ENCODE measurements at places on chromosomes 6 and 20. TPM values are rescaled to one million over a fixed set of nuclear protein-coding genes. Genes with fewer than 3 reads are reported as not detected.

DNA sequence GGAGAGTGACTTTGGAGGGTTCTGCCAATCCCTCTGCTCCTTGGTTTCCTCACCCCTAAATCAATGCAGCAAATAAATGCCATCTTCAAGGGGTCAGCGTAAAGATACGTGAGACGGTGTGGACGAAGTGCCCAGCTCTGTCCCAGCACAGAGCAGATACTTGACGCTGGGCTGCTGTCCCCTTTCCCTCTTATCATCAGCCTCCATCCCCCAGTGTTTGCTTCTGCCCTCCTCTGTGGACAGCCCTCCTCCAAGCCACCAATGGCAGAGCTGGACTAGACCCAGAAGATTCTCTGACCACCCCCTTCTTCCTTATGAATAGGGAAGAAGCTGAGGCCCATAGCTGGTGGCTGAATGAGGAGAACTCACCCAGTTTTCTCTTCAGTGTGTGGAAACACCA is 17.7 kb upstream of the PI16 start:
- peaks cover 3% of the 10 kb centered on the region for H3K27me3 ChIP-seq
- no peaks in the 10 kb centered on the region for H3K4me1 ChIP-seq
- H3K4me3 ChIP-seq = no peak overlapping the region

- peak; percentile 84 for DNase-seq
- no peak overlapping the region for H3K4me3 ChIP-seq
- no peaks in the 10 kb centered on the region for H3K36me3 ChIP-seq
- H3K27ac ChIP-seq = no peak overlapping the region
- H3K27me3 ChIP-seq = peaks cover 17% of the 10 kb centered on the region
- H3K4me1 ChIP-seq = peaks cover 15% of the 10 kb centered on the region
Measured at GRCh38 chr6:16964553-16965499, 137.0 kb upstream of the STMND1 start.

DNA sequence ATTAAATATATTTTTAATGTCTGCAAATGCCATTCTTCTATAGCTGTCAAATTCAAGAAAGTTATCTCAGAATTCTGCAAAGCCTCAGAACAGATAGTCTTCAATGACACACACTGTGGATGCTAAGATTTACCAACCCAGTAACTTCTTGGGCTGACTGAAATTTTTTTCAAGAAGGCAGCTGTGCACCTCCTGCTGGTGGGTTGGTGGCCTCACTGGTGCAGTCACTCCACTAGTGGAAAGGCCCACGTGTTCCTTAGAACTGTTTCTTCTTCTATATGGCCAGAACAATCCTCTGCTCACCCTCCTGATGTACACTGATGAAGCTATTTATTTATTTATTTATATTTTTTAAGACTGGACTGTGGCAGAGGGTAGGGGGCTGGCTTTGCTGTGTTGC is 28.1 kb upstream of the MTCL3 start:
- no peak overlapping the region for H3K27ac ChIP-seq
- no peak overlapping the region for H3K4me3 ChIP-seq
- peak; percentile 54 for DNase-seq

DNA sequence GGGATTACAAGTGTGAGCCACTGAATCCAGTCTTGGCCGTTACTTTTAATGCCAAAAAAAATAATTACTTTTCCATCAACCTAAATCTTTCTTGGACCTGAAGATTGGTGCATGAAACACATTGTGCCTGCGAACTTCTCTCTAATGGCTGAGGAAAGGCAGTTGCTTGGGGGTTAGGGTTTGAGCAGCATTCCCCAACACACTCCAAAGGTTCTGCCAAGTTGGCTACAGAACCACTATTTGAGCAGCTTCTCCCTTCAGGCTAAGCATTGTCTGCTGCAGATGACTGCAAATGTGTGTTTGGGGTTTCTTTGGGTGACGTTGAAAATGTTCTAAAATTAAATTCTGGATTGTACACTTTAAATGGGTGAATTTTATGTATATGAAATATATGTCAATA is 6.3 kb upstream of the LBP start:
- H3K4me3 ChIP-seq = no peak overlapping the region
- peaks cover 17% of the 10 kb centered on the region for H3K27me3 ChIP-seq
- H3K27ac ChIP-seq = no peak overlapping the region
- H3K4me1 ChIP-seq = no peaks in the 10 kb centered on the region
- no peak for DNase-seq

GRCh38 chr6:116615937-116616736 is at the start of gene RSPH4A:
Gene RSPH4A (plus strand): TSS chr6:116616479. CDS start chr6:116616624, 145 bp downstream.
- H3K36me3 ChIP-seq = no peaks in the 10 kb centered on the region
- peaks cover 15% of the 10 kb centered on the region for H3K4me1 ChIP-seq
- peak within 1 kb of the TSS; percentile 78 for H3K4me3 ChIP-seq
- H3K27me3 ChIP-seq = peaks cover 7% of the 10 kb centered on the region
- peak within 1 kb of the TSS; percentile 22 for H3K27ac ChIP-seq
- peak; percentile 85 for DNase-seq

DNA sequence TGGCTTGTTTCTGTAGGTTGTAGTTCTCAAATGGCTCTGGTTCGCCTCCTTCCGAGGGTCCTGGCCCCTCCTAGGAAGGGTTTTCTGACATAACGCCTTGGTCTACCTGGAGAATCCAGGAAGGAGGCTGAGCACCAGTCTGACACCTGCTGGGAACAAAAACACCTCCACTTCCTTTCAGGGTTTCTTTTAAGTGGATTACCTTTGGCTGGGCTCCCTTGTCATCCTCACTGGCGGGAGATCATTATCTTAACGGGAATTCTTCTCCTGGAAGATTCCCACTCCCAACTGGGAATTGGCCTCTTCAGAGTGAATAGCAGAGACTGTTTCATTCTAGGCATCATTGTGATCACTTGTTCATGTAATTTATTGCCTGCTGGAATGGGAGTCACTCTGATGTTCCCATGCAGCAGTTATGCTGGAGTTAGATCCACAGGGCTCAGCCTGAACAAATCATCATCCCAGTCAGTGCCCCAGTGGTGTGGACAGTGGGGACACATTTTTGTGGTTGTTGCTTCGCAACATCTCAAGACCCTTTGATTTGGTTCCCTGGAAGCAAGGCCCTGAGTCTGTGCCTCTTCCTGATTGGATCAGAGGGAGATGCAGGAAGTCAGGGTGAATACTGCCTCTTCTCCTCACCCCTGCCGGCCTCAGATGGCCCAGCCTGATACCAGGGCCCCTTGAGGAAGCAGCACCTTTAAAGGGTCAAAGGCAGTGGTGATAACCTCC is 49.1 kb downstream of the LYRM2 start:
- no peak overlapping the region for H3K4me3 ChIP-seq
- no peak for DNase-seq
- H3K4me1 ChIP-seq = no peaks in the 10 kb centered on the region

GRCh38 chr20:32999603-33000250 is 4.5 kb downstream of the SUN5 start:
- H3K27me3 ChIP-seq = no peaks in the 10 kb centered on the region
- peaks cover 3% of the 10 kb centered on the region for H3K36me3 ChIP-seq
- H3K4me1 ChIP-seq = peaks cover 23% of the 10 kb centered on the region
- DNase-seq = no peak
- H3K27ac ChIP-seq = no peak overlapping the region

PBOV1 gene
- not detected for total RNA-seq

PXDC1 gene
- total RNA-seq = 1.6 TPM

DNA sequence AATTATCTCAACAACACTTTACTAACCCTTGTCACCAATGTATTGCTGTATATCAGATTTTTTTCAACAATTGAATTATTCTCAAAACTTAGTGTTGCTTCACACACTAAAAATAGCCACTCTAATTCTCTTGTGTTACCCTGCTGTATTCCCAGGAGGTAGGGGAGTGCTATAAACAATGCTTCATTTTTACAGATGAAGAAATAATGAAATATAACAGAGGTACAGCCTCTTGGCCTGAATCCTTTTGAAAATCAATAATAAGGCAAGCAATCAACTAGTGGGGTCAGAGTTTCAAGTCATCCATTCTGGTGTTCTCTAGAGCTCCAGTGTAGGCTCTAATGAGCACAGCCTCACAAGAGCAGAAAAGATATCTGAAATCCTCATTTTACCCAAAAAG is 10.9 kb downstream of the HIVEP2 start:
- H3K36me3 ChIP-seq = peaks cover 47% of the 10 kb centered on the region
- H3K27me3 ChIP-seq = no peaks in the 10 kb centered on the region
- H3K4me3 ChIP-seq = no peak overlapping the region
- H3K27ac ChIP-seq = peak overlapping the region; percentile 86
- H3K4me1 ChIP-seq = peaks cover 90% of the 10 kb centered on the region

- peaks cover 14% of the 10 kb centered on the region for H3K27me3 ChIP-seq
- H3K27ac ChIP-seq = no peak overlapping the region
- no peaks in the 10 kb centered on the region for H3K4me1 ChIP-seq
- no peak for DNase-seq
- H3K4me3 ChIP-seq = no peak overlapping the region
- H3K36me3 ChIP-seq = no peaks in the 10 kb centered on the region
Measured at GRCh38 chr6:75396005-75396800, 97.4 kb downstream of the FILIP1 start.

DNA sequence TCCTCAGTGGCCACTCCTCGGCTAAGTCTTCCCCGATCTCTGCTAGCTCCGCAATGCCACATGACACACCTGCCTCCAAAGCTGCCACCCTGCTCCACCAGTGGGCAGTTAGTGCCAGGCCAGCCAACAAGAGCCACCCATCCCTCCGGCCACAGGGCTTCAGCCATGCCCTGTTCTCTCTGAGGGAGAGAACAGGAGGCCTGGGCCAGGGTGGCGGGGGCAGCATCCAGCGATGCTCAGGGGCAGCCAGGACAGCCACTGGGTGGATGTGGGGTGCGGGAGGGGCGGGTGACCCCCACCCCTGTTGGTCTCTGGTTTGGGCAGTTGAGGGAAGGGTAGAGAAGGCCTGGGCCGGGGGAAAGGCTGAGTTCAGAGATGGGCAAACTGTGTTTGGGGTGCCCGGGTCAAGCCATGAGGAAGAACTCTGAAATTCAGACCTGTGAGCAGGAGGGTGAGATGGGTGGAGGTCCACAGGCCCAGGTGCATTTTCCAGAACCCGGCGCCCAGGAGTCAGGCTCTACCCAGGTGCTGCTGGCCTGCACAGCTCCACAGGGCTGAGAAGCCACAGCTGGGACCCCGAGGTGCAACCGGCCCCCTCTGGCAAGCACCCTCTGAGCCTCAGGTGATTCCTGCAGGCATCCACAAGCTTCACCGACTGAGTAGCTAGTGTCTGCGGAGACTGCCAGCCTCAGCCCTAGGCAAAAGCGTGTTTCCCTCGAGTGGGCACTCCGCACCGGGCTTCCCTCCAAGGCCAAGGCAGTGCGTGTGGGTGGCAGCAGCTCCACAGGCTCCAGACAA is 91.1 kb downstream of the SULF2 start:
- peaks cover 11% of the 10 kb centered on the region for H3K4me1 ChIP-seq
- no peaks in the 10 kb centered on the region for H3K36me3 ChIP-seq
- no peak overlapping the region for H3K4me3 ChIP-seq
- no peak overlapping the region for H3K27ac ChIP-seq
- DNase-seq = no peak

DNA sequence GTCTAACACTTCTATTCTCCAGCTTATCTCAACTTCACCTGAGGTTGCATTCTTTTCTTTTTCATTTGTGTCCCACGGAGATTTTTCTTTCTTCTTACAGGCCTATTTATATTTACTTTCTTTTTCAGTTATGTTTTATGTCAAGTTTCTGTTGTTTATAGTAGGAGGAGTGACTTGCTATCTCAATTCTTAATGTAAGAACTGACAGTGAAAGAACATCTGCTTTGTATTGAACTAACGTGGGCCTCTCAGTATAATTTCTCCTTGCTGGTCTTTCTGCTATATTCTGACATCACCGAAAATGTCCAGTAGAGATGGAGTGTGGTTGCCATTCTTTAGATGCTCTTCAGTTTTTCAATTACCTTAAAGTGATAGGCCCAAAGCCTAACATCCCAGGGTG is 521.7 kb downstream of the EPM2A start:
- H3K27me3 ChIP-seq = no peaks in the 10 kb centered on the region
- H3K36me3 ChIP-seq = no peaks in the 10 kb centered on the region
- no peak overlapping the region for H3K4me3 ChIP-seq

ANKRD66 gene
- not detected for total RNA-seq

- no peaks in the 10 kb centered on the region for H3K27me3 ChIP-seq
- H3K4me3 ChIP-seq = no peak overlapping the region
- DNase-seq = no peak
- no peak overlapping the region for H3K27ac ChIP-seq
- H3K4me1 ChIP-seq = no peaks in the 10 kb centered on the region
- no peaks in the 10 kb centered on the region for H3K36me3 ChIP-seq
Measured at GRCh38 chr20:24665741-24666191, 196.3 kb downstream of the SYNDIG1 start.

SPINT3 gene
- not detected for total RNA-seq

PRDM13 gene
- not detected for total RNA-seq

DNA sequence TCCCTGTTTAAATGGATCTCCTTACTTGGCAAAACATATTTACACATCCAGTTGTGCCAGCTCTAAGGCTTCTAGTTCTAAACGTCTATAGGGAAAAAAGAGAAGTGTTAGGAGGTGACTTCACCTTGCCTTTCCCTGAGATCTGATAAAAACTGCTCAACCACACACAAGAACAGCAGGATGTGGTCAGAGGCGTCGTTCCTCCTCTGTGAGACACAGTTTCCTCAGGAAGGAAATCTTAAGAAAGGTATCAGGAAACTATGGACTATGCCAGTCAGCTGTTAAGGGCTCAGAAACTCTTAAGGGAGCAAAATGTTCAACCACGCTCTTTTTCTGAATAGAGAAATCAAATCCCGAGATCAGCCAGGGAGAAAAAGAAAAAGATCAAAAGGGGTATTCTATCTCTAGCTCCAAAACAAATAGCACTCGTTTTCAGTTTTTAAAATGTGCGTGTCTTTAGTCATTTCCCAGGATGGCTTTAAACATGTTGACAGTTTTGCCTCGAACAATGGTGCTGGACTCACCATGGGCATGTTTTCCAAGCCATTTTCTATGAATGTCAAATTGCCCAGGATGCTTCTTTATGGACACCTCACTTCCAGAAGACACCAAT is 154.5 kb downstream of the HACE1 start:
- H3K4me1 ChIP-seq = peaks cover 38% of the 10 kb centered on the region
- H3K4me3 ChIP-seq = peak overlapping the region; percentile 37
- H3K36me3 ChIP-seq = no peaks in the 10 kb centered on the region
- DNase-seq = peak; percentile 56
- H3K27ac ChIP-seq = peak overlapping the region; percentile 48

DNA sequence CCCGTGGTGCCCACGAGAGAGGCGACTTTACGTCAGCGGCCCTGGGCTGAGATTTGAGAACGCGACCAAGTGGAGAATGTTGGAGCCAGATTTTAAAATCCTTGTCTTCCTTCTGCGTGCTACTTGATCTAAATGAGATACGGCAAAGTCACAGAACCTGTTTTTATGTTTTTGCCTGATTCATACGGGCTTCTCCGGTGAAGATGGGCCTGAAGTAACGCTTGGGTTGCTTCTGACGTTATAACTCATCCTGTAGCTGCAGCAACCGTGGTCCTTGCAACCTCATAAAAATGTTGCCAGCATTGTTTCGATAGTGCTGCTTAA is 462 bp upstream of the SLC35B3 start:
- H3K36me3 ChIP-seq = peaks cover 29% of the 10 kb centered on the region
- H3K27me3 ChIP-seq = no peaks in the 10 kb centered on the region
- H3K27ac ChIP-seq = peak overlapping the region; percentile 95
- DNase-seq = no peak
